NCI-H226 (cell line): ENCODE measurements at places on chromosomes 2 and 18.

DNA sequence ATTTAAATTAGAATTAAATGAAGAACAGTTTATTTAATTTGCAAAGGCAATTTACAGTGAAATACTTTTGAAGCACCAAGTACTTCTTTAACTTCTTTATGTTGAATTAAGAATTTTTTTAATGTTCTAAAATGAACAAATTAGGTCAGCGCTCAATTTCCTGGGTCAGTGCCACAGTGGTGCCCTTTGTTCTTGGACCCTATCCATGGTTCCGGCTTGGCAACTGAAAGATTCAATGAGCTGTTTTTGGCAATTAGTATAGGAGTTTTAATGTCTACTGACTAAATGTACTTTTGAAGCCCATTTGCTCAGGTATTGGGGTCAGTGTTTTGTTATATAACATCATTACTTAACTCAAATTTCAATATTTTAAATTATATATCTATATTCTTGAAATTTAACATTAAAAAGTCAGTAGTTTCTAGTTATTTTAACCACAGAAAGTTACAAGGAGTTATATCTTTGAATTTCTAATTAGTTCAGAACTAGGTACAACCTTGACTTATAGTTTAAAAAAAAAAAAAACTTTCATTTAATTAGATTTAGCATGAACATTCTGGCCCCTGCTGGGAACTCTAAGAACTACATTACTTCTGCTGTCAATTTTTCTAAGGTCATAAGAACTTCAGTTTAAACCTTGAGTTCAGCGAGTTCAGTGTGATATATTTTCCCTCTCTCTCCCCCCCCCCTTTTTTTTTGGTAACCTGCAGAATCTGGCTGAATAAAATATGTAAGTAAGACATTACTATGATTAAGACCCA lies 7.6 kb upstream of the MSTN start:
- DNase-seq: peak; percentile 22

- no peak for DNase-seq
These were observed 15.7 kb downstream of the COL4A3 start for GRCh38 chr2:227179988-227180685.

- no peak for DNase-seq
These were observed 11.3 kb downstream of the SMAD7 start for GRCh38 chr18:48939205-48940097.

DNA sequence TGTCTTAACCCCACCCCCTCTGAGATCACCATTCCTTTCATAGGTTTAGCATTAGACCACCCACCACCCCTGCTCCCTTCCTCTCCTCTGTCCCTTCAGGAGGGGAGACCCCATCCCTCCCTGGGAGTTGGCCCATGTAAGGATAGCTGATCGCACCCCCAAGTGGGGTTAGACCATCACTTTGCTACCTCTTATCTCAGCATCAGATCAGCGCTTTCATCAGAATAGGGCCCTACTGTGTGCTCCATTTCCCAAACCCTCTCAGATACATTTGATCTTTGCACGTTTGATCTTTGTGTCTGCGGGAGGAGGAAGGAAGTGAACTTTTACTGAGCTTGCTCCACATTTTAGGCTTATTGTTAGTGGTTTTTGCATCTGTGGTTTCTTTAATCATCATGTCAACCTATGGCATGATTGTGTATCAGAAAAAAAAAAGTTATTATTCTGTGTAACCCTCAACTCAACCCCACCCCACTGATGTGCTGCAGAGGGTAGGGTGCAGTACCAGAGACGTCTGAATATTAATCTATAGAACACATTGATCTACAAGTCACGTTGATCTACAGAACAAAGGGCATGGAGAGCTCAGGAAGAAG lies 81.2 kb downstream of the PDCL3 start:
- no peak for DNase-seq

DNA sequence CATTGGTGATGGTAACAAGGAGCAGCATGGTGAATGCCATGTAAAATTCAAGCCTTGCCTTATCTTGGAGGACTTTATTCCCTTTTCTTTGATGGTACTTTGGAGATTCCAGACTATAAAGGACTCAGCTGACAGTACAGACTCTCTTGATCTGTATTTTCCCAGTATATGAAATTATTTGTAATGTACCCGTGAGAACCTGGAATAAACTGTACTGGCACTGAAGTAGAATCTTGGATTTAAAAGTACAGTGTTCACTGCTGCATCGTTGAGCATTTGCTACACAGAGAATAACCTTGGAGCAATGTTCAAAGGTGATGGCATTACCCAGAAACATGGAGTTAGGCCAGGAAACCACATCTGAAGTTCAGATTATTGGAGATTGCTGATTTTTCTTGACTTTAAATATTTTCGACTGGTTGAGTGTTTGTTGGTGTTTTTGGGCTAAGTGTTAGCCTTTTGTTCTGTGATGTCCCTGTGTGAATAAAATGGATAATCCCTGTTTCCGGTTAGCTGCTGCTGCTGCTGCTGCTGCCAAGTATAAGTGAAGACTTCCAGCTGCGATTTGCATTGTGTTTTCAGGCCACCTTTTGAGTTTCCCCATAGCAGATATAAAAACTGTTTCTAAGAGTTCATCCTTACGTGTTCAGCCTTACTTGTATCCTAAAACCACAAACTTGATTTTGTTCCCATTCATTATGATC lies 122.0 kb downstream of the SPTBN1 start:
- no peak for DNase-seq

DNA sequence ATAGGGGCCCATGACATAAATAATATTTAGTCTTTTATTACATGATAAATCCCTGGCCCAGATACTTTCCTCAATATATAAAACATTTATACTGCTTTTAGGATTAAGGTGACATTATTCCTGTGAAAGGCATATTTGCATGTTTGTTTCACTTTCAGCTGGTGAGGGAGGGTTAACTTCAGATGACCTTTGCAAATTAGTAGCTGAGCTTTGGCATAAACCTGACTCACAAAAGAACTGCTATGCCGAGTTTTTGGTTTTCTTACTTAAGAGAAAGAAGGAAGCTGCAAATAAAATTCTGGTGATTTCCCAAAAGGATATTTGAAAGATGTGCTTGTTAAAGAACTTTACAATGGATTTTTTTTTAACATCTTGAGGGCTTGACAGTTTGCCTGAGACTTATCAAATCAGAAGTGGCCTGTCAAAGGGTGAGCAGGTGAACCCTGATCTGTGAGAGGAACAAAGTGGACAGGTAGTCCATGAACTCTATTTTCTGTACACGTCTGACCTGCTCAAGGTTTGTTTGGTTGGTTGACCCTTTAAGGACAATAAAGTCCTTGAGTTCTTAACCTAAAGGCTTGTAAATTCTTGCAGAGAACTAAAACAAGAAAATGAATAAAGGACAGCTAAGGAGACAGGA lies 93.5 kb downstream of the FAM124B start:
- no peak for DNase-seq

- DNase-seq: peak; percentile 96
These were observed 151.3 kb downstream of the ZFP36L2 start for GRCh38 chr2:43075054-43075593.

DNA sequence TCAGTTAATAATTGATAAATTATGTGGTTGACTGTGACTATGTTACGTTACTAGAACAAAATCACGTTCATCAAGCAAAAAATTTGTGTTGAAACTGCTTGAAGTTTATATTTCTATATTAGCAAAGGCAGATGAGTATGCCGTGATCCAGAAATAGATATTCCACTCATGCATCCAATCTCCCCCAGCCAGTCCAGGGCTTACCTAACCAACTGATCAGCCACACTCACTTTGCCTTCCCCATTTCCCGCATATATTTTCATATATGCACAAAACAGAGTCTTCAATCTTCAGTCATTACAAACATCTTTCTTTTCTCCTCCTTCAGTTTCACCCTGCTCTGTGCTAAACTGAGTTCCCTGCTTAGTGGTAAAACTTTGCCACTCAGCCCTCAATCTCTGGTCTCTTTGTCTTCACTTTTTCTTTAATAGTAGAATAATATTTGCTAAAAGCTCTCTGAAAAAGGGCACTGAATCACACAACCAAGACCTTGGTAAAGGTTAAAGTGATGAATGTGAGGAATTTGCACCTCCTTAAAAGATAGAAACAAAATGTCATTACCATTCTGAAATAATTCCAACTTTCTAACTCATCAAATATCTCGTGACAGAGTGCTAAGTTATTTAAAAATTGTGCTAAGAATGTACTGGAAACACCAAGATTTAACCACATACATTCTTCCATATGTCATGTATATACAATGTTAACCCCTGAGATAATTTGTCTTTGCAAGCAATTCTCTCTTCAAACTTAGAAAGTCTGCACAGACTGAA lies 893.2 kb upstream of the CRIM1 start:
- DNase-seq: peak; percentile 81

- no peak for DNase-seq
These were observed 19.1 kb downstream of the MAP2 start for GRCh38 chr2:209442939-209443338.
